Jurkat, Clone E6-1 (cell line): ENCODE measurements at places on chromosomes 12 and 14.

DNA sequence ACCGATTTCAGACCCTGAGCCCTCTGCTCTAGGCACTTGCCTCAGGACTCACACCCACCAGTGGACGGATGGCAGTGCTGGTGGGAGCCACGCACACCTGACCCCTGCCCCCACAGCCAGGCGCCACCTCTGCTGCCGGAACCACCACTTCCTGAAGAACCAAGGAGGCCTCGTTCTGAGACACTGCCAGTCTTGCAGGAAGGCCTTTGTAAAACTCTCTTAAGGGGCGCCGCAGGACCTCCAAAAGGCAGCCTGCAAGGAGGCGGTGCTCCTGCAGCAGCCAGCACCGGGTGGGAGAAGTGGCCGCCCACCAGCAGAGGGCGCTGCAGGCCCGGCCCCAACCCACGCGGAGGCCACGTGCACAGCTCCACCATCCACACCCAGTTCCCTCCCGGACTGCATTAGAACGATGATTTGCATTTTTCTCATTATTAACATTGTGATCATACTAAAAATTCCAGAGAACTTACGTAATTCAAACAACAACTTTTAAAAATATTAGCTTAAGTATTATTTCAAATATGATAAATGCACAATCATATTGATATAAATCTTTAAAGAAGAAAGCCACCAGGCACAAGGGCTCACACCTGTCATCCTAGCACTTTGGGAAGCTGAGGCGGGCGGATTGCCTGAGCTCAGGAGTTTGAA, 12.8 kb downstream of the STX2 start:
- peak; percentile 15 for DNase-seq

- DNase-seq = no peak
Observed at GRCh38 chr14:58055497-58056010, 96.5 kb downstream of the ARMH4 start.

DNA sequence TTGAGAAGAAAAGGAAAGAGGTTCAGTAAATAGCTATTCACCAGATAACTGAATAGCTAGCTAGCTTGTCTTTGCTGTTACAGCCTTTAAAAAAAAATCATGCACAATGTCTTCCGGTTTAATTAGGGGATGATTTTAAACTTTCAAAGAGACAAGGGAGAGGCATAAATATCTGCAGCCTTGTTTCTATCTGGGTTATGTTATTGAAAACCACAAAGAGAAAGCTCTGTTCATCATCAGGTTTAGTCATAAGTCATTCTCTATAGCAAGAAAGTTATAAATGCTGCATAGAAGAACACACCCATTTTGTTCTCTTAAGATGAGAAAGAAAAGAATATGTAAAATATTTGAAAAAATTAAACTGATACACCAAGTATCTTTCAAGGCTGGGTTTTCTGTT, 1046.9 kb downstream of the AACS start:
- no peak for DNase-seq

GRCh38 chr12:19761463-19761862, 322.2 kb downstream of the AEBP2 start:
- no peak for DNase-seq

DNA sequence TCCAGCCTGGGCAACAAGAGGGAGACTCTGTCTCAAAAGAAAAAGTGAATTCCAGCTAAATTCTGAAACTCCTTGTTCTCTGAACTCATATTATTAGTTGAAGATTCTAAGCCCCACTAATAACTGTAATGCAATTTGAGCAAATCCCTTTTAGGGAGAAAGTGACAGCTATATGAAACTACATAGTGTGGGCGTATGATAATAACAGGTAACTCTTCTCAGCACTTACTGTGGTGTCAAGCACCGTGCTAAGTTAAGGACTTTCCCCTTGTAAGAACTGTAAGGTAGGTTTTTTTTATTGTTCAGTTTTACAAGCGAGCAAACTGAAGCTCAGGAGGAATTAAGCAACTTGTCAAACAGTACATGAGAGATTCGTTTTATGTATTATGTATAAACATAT, 5.4 kb downstream of the ANKRD13A start:
- DNase-seq = no peak

GRCh38 chr14:56118611-56119181, 485 bp downstream of the PELI2 start:
- no peak for DNase-seq

GRCh38 chr14:28780843-28781820, 14.5 kb downstream of the FOXG1 start:
- DNase-seq = no peak

- DNase-seq = no peak
Observed at GRCh38 chr12:89707703-89708564, 704 bp downstream of the ATP2B1 start.

- no peak for DNase-seq
Observed at GRCh38 chr14:59483363-59483762, 845 bp downstream of the L3HYPDH start.

GRCh38 chr12:119079530-119079929, 98.2 kb downstream of the SRRM4 start:
- DNase-seq = no peak

DNA sequence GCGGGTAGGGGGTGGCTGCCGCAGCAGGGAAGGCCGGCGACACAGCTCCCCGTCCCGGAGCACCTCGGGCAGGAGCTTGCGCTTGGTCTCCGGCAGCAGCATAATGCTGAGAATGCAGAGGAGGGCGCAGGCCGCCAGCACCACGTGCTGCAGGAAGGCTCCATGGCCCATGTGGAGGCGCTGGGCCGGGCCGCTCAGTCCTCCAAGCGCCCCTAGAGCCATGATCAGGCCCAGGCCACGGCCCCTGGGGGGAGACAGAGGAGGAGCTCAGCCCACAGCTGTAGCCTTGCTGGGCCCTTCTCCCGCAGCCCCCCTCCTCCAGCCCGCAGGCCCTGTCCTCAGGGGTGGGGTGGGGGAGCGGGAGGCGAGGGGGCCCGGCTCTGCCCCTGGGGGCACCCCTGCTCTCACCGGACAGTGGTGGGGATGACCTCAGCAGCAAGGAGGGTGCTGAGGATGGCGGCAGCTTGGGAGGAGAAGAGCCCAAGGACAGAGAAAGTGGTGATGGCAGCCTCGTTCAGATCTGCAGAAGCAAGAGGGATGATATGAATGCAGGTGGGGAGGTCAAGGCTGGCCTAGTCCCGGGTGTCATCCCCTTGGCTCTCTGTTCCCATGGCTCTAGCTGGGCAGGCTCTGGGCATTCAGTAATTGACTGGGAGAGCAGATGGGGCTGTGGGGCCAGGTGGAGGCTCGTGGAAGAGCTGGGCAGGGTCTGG, 5.8 kb downstream of the SLC22A17 start:
- DNase-seq = no peak

DNA sequence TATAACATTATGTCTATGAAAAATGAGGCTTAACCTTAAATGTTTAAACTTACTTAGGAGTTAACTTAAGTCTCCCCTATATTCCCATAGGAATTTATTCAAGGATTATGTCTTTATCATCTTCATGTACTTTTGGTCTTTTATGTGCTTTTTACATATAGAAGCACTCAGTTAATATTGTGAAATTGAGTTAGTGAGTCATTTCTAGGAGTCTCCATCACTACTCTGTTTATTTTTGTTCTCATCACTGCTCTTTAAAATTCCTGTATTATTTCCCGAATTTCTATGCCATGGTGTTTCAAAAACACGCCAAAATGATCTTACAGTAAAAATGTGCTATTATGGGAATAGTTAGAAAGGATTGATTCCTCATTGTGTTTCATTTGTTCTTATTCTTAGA, 31.6 kb downstream of the TBC1D15 start:
- no peak for DNase-seq
